ENCODE measurements at places on chromosomes 7 and 10.

DNA sequence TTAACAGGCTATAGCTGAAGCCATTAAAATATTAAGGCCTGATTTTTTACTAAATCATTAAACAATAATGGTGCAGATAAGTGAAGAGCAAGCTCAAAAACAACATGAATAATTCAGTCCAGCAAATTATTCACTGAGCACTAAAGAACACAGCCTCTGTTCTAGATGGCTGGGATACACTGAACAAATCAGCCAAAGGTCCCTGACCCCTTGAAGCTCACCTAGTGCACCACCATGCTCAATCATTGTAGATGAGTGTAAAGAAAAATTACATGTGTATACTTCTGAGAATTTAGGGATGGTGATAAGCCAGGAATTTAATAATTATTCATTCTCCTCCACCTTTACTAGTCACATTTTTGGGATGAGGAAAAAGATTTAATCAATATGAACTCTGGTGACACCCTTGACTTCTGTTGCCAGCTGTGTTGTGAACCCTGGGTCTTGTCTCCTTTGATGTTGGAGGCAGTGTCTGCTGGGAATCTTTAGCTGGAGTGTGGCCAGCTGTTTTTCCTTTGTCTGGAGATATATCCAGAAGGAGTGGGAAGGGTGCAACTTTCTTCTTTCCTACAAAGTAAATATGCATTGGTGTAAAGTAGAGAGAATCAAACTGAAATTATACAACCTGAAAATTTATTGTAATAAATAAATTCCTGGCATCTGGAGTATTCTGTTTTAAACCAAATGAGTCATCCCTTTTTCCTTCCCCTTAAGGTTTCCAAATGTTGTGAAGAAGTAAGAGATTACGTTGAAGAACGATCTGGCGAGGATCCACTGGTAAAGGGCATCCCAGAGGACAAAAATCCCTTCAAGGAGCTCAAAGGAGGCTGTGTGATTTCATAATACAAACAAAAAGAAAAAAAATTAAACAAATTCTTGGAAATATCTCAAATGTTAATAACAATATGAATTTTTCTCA lies 4.0 kb downstream of the GNGT1 start:
- DNase-seq = no peak

DNA sequence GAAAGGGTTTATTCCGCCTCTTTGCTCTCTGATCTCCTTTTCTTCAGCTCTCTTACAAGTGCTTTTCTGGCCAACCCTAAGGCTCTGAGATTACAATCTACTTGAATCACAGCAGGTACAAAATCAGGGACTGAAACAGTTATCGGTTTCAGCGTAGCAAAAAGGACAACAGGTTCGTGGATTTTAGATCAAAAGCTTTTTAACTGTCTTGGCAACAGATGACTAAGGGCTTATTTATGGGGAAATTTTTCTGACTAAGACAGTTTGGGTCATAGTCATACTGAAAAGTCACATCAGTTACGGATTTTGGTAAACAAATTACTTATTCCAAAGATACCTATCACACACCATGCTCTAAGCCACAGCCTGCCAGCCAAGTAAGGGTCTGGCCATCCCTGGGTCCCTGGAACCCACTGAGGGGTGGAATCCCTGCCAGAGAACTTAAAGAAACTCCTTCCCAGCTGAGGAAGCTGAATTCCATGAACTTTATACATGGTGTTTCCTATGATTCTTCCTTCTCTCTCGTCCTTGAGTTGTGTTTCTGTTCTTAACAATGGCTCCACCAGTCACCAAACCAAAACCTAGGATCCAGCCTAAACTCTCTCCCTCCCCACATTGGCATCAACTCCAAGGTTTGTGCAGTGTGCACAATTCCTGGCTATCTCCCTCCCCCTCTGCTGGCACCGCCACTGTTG lies 169.3 kb downstream of the FAM107B start:
- no peak for DNase-seq

DNA sequence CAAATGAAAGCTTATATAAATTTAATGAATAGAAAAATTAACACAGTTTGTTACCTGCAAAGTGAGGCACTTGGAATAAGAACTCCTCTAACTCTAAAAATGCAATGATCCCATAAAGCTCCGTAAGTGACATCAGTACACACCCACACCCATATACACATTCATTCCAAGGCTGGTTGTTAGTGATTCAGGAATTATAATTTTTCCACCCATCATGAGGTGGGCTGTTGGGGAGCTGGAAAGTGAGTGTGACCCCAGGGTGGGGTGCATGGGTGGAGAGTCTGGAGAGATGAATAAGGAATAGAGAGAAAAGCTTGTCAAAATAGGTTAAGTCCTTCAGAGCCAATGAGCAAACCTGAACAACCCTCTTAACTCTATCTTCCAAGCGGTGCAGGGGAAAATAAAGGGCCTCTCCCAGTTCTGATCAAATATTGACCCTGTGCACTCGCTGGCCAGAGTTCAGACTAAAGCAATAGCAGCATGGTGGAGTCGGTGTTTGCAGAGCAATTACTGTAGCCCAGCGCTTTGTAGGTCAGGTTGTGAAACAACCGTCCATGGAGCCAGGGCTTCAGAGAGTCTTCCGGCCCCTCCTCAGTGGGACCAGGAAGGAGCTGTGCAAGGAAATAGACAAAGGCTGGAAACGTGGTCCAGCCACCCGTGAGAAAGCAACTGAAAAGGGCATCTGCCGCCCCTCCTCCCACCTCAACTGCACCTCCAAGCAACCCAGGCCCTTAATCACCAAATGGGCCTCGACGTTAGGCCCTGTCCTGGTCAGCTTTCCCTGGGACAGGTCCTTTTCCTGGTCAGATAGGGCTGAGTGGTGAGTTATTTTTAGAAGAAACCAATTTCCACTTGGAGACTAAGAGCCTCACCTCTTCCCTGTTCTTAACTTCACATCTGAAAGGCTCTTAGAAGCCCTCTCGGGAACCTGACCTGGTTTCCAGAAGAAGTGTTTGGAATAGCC lies 61.2 kb downstream of the SH3PXD2A start:
- DNase-seq = no peak

DNA sequence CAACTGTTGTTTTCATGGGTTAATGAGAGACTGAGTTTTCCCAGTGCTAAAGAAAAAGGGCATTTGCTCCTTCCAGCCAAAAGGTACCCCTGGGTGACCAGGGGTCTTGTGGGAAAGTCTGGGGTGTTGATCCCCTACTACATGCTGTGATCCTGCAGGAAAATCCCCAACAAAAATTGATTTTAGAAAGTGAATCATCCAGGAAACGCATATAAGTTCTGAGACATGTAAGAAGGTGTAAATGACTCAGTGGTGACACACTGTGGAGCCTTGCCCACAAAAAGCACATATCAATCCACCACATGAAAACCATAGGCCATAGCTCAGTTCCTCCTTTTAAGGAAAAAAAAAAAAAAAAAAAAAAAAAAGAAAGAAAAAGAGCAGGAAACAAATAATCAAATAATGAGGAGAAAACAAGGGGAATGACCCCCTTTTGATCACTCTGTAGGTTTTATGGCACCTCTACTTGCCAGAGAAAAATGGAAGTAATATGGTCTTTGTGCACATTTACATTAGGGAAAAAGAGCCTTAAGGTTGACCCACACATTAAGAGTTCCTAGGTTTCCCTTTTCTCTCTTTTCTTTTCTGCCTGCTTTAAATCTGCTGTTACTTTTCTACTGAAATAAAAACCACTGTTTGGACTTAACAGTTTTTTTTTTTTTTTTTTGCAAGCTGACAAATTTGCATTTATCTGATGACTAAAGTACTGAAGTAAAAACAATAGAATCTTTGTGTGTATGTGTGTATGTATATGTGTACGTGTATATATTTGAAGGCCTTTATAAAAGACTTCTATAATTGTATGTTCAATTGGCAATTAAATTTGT lies 386.0 kb downstream of the KIF20B start:
- DNase-seq = no peak

- peak; percentile 77 for DNase-seq
These were observed at the start of gene ZFYVE27 for GRCh38 chr10:97736902-97737769. Gene ZFYVE27, plus strand, starts transcription at chr10:97737128. Its CDS starts 1,350 bp downstream, at chr10:97738478.

DNA sequence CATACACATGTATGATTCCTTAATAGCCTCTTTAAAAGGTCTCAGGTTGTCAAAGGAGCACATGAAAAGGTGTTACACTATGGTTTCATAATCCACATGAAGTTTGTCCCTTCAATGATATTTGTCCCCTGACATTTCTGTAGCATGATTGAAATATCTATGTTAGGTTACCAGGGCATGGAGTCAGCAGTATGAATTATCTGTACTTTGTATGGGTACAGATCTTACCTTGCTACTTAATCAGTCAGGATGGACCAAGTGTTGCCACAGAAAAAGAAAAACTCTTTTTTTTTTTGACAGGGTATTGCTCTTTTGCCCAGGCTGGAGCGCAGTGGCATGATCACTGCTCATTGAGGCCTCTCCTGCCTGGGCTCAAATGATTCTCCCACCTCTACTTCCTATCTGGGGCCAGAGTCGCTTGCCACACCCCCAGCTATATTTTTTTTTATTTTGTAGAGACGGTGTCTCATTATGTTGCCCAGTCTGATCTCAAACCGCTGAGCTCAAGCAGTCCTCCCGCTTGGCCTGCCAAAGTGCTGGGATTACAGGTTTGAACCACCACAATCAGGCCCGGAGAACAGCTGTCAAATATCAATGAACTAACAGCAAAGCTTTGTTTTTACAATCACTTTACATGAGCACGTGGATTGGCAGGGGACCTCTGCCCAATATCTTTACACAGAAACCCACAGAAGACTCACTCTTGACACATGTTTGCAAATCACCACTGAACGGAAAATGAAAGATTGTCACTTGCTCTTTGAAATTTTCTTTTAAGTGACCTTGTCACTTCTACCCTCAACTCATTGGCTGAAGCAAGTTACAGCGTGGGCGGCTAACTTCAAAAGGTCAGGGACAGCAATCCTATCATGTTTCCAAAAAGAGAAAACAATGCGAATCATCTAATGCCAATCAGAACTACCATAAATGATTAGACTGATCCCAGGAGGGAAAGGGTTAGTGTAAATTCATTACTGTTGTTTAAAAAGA lies 140.2 kb downstream of the PRKG1 start:
- no peak for DNase-seq

- DNase-seq = no peak
These were observed 790.7 kb downstream of the TNS3 start for GRCh38 chr7:46791188-46791587.

DNA sequence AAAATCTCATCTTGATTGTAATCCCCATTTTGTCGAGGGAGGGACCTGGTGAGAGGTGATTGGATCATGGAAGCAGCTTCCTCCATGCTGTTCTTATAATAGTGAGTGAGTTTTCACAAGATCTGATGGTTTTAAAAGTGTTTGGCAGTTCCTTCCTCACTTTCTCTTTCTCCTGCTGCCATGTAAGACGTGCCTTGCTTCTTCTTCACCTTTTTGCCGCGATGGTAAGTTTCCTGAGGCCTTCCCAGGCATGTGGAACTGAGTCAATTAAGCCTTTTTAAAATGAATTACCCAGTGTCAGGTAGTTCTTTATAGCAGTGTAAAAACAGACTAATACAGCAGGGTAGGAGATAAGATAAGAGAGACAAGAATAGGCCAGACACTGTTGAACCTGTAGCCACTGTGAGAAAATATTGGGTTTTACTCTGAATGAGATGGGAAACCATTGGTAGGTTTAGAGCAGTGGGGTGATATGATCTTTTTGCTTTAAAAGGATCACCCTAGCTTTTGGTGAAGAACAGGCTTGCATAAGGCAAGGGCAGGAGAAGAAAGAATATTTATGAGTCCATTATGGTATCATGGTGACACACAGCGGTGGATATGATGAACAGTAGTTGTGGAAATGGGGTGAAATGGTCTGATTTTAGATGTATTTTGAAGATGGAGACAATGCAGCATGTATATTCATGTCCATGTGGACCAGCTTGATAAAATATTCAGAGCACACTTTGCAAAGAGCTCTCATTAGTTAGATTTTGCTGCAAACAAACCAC lies 11.5 kb downstream of the OR6B1 start:
- no peak for DNase-seq

- DNase-seq = peak; percentile 2
These were observed 505.6 kb downstream of the HTR7 start for GRCh38 chr10:90352288-90352687.

- no peak for DNase-seq
These were observed 264.7 kb downstream of the DNAJB6 start for GRCh38 chr7:157601530-157601929.

GRCh38 chr10:33800986-33801385 lies 466.5 kb upstream of the NRP1 start:
- no peak for DNase-seq

DNA sequence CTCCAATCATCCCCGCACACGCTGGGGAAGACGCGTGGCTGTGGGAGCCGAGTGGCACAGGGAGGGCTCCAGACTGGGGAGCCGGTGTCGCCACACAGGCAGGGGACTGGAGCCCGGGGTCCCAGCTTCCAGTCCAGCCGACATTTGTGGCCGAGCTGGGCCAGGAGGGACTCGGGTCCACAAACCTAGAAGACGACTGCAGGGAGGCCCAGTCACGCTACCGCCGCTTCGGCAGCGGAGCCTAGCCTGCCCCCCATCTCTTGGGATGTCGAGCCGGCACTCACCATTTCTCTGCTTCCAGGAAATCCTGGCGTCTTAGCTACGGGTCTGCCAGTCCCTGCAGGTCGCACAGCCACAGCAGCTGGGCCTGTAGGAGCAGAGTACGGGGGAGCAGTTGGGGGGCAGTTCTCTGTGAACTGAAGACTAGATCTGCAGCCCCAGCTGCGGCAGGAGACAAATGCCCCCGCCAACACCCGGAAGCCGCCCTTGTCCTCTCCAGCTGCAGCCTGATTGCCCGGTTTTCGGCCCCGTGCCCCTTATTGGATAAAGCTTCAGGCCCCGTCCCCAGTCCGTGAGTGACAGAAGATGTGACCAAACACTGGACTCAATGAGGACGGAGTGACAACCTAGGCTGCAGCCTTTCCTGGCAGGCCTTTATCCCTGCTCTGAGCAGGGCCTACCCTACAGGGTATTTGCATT lies 270.7 kb downstream of the ZNF33B start:
- DNase-seq = peak; percentile 78

DNA sequence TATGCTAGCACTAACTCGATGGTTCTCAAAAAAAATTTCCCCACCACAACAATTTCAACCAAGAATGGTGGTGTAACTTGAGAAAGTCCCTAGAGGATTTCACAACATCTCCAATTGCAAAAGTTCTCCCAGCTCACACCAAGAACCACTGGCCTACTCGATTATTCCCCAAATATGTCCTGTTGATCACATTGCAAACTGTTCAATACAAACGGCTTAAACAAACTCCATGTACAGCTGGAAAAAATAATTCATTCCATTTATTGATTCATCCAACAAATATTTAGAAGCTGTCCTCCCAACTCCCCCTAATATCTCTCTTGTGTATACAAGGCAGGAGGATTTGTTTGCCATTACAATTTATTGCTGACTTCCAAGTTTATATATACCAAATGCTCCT lies 19.1 kb downstream of the TMEM176B start:
- peak; percentile 3 for DNase-seq

GRCh38 chr7:103573479-103574058 lies 127.6 kb upstream of the SLC26A5 start:
- DNase-seq = no peak

DNA sequence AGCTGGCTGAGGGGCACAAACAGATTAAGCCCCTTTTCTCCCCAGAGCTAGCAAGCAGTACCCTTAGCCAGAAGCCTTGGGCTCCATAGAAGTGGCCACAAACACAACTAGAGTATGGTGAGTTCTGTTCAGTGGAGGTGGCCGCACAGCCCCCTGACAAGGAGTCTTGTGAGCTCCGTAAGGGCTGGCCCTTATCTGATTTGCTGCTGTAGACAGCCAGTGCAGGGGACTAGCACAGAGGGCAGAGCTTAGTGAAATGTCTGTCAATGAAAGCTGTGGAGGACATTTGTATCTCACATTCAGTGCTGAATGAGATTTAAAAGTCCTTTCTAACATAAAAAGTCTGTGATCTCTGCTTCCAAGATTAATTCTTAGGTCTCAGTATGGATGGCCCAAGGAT lies 137.3 kb downstream of the AUTS2 start:
- no peak for DNase-seq
